Hematopoietic multipotent progenitor cell treated with erythropoietin and hydrocortisone succinate and interleukin-3 and kit ligand, for 6 days (in vitro differentiated cells): ENCODE measurements at places on chromosomes 2 and 18.

- DNase-seq, result no peak
These were observed 2.4 kb downstream of the AGAP1 start for GRCh38 chr2:235496239-235496621.

- no peak for DNase-seq
These were observed 239.1 kb upstream of the EPAS1 start for GRCh38 chr2:46058140-46058539.

DNA sequence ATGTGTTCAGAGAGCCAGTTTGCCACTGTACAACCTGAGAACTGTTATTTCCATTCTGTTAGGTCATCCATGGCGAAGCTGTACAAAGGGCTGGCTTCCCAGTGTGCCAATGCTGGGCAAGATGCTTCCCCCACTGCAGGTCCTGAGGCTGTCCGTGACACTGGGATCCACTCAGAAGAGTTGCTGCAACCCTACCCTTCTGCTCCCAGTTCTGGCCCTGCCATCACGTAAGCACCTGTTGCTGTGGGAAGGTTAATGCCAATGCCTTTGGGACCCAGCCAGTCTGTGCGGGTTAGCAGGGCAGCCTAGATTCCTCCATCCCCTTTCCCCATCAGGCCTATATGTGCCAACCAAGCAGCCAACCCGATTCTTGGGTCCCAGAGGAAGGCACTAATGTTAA lies 68.3 kb downstream of the ARHGEF33 start:
- no peak for DNase-seq

- DNase-seq, result peak; percentile 71
These were observed at the start of gene ARMC9 for GRCh38 chr2:231198291-231199173. Gene ARMC9, plus strand, starts transcription at chr2:231198631. Its CDS starts 7,608 bp downstream, at chr2:231206239.

DNA sequence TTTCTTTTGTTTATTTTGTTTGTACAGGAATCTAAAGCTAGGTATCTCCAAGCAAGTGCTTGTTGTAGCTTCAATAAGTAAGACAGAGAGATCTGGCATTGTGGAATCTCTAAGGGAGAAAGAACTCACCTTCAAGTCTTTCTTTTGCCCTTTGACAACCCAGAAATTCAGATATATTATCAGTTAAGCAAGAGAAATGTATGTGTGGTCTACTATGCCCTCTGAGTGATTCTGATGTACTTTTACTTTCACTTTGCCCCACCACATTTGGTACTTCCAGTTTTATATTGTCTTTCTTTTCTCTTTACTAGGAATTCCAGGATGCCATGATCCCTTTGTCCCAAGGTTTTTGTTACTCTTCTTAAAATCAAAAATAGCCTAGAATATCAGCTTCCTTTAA lies 259.6 kb upstream of the PIK3C3 start:
- DNase-seq, result no peak

GRCh38 chr2:140274891-140275290 lies 1494.7 kb upstream of the NXPH2 start:
- DNase-seq, result no peak

- no peak for DNase-seq
These were observed 218.8 kb downstream of the DYSF start for GRCh38 chr2:71671895-71672825.

GRCh38 chr2:239225871-239226561 lies 174.8 kb downstream of the HDAC4 start:
- DNase-seq, result no peak

GRCh38 chr2:178707476-178707875 lies 99.7 kb downstream of the TTN start:
- DNase-seq, result no peak

DNA sequence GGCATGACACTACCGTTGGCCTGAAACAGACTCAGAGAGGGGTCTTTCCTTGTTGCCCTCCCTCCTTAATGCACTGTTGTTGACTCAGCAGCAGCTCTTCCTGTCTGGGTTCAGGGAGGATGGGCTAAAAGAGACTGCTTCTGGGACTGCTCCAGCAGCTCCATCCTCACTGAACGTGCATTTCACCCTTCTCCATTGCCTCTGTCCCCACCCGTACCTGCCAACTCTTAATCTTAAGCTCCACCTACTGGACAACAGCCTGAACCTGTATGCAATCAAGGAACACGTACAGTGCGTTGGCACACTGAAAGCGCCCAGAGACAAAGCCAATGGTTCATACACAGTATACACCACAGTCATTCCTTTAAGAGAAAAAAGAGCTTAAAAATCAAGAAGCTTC lies 230.8 kb upstream of the RAB6C start:
- DNase-seq, result peak; percentile 3

DNA sequence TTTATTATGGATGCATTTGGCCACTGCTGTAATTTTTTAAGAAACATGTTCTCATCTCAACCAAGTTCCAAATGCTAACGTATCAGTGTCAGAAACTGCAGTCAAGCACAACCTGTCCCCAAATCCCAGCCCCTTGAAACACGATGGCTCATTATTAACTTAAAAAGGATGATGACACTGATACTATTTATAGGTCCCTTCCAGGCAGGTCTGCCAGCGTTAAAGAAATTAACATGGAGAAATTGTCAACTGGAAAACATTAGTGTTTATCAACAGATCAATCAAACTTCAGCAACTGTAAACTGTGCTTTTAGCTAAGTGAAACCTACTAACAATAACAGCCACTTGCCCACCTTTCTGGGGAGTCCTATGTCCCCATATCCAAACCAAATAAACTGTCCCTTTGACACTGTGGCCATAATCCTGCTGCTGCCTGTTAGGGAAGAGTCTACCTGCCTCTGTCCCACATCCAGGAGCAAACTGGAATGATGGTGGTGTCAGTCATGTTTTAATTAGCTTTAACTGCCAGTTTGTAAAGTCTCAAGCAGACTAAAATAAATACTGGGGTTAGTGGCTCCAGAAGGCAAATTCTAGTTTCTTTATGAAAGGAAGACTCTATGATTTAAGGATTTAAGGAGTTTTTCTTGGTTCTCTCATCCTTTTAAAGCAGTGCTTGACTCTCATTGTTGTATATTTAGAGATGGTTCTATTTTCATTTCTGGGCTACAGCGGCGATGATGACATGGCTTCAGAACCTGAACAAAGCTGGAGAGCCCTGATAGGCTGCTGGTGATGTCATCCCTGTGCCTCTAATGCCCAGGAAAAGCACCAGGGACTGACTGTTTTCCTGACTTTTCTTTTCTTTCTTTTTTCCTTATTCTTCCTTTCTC lies 583.6 kb upstream of the PIK3C3 start:
- no peak for DNase-seq

GRCh38 chr2:53880756-53881155 lies 21.0 kb upstream of the GPR75 start:
- DNase-seq, result no peak

- DNase-seq, result no peak
These were observed 50.9 kb downstream of the NCAPH start for GRCh38 chr2:96386470-96386869.

- no peak for DNase-seq
These were observed 68.1 kb upstream of the HAAO start for GRCh38 chr2:42860319-42861094.

GRCh38 chr2:96898641-96899412 lies 28.9 kb upstream of the SEMA4C start:
- DNase-seq, result no peak

DNA sequence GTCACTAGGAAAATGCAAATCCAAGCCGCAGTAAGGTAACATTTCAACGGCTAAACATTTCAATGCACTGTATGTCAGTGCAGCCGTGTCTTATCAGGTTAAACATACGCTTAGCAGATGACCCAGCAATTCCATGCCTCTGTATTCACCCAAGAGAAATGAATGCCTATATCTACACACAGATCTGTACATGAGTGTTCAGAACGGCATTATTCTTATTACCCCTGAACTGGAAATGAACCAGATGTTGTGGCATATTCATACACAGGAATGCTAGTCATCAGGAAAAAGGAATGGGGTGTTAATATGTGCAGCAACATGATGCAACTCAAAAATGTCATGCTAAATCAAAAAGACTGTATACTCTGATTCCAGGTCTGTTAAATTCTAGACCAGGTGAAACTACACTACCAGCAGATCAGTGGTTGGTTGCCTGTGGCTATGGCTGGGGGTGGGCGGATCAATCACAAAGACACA lies 80.4 kb upstream of the RPL31 start:
- DNase-seq, result peak; percentile 72

GRCh38 chr18:75240433-75240832 lies 29.8 kb downstream of the TSHZ1 start:
- peak; percentile 12 for DNase-seq

GRCh38 chr2:136927156-136927555 lies 161.8 kb downstream of the THSD7B start:
- no peak for DNase-seq

DNA sequence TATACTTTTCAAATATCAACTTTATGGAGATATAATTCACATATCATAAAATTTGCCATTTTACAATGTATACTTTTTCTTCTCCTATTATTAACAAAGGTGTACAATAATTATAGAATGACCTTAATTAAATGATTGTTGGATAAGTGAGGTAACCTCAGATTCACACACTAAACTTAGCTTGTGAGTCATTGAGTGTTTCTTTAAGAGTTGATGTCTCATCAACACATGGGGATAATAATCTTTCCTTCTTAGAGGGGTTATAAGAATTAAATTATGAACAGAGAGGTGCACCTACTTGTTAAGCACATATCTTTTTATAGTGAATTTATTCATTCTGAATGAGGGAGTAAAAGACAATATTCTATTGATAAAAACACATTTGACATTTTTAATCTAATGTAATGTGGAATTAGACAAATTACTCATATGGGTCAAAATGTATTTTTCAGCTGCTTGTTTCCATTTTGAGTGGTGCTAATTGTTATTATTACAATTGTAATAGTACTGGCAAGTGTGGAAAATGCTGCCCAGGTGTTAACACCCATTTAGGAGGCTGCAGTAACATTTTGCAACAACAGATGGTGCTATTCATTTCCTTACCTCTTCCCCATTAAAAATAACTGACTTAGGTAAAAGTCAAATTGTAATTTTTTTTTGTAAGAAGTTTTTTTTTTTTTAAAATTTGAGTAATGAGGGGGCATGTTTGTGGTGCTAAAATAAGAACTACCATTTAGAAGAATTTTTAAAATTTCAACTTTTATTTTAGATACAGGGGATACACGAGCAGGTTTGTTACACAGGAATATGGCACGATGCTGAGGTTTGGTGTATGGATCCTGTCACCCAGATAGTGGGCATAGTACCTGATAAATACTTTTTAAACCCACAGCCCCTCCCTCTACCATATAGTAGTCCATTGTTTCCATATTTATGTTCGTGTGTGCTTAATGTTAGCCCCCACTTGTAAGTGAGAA lies 32.1 kb upstream of the DYNAP start:
- DNase-seq, result peak; percentile 58

- DNase-seq, result peak; percentile 84
These were observed 35.1 kb upstream of the MAPRE2 start for GRCh38 chr18:35005963-35006577.

GRCh38 chr2:16048466-16048865 lies 108.1 kb downstream of the MYCN start:
- DNase-seq, result no peak

DNA sequence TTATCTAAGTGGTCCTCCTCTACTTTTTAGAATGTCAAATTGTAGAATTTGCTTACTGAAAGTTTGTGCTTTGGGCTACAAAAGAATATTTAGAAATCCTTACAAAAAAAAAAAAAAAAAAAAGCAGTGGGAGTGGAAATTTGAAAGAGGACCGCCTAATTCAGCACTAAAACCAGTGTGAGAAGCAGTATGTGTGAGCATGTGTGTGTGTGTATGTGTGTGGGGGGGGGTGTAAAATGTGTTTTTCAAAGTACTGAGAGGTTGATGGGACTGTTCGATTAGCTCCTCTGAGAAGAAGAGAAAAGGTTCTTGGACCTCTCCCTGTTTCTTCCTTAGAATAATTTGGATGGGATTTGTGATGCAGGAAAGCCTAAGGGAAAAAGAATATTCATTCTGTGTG lies at the start of gene VIT:
TSS of gene VIT (plus strand) at position 175 of the 400 bp plus-strand sequence. CDS start 19,664 bp downstream, outside the sequence.
- DNase-seq, result no peak

DNA sequence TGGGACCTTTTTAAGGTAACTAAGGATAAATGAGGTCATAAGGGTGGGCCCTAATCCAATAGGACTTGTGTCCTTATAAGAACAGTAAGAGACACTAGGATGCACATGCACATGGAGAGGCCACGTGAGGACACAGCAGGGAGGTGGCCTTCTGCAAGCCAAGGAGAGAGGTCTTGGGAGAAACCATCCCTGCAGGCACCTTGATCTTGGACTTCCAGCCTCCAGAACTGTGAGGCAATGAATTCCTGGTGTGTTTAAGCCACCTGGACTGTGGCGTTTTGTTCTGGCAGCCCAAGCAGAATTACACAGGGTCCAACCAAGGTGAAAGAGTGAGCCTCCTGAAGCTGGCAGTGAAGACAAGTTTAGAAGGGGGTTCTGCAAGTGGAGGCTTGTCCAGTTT lies 89.6 kb upstream of the IL1R2 start:
- no peak for DNase-seq

DNA sequence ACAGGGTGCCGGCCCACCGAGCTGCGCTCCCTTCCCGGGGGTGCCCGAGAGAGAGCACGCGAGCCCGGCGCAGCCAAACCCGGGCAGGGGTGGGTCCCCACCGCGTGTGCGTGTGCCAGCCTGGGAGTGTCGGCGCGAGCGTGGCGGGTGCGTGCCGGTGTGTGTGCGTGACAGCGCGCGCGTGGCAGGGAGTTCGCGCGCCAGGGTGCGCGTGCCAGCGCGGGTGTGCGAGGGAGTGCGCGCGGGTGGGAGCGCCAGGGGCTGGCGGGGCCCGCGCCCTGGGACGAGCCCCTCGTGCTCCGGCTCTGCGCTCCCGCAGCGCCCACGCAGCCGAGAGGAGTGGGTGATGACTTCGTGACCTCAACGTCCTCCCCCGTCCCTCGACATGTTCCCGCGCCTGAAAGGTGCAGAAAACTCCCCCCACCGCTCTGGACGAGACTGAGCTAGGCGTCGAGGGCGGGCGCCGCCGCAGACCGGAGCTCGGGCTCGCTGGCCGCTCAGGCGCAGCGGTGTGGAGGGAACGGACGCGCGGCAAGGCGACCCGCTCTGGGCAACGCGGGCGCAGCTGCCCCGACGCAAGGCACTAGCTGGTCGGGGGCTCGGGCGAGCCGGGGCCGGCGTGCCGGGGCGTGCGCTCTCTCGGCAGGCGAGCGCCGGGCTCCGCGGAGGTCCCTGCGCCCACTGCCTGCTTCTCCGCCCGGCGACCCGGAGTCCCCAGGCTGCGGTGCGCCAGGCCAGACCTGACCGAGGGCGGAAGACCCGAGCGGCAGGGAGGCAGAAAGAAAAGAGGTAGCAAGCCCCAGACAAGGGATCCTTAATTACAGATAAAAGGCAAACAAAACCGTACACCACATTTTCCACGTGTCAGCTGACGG lies 582.8 kb downstream of the ZEB2 start:
- peak; percentile 50 for DNase-seq

DNA sequence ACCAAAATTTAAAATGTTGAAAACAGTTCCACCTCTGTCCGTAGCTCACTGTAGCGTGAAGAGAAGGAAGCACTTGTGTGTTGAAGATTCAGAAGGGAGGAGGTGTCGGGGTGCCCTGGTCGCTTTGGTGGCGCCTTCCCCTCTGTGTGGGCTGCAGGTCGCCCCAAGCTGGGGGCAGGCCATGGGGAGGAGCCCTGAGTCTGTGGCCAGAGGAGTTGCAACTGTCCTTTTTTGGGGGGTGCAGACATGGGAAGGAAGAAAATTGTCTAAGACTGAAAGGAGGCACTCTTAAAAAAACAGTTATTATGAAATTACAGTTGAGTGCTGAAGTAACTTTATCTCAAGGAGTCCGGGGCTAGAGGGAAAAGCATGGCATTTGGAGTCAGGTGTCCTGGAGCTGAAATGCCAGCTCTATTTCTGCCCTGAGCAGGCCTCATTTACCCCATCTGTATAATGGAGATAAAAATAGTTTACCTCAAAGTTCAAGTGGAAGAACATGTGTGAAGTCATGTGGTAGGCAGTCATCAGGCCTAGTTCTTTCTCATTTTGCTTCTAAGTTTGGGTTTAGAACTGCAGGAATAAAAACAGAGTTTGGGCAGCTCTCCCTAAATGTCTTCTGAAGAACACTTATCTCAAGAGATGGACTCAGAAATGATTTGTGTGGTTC lies 82.1 kb downstream of the RNF144A start:
- DNase-seq, result peak; percentile 61
